WERI-Rb-1 (cell line): ENCODE measurements at places on chromosomes 16 and 17.

DNA sequence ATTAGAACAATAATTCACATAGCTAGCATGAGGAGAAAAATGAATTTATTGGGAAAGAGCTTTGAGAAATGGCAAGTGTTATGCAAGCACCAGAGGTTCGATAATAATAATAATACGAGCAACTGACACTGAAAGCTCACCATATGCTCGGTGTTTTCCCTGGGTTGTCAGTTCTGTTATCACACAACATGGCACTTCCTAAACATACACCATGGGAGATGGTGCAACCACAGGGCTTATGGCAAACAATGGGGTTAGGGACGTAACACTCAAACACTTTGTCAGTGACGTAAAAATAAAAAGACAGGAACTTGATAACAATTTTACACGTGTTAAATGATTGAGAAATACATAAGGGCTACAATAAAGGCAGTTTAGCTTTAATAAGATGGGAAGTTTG, 23.7 kb downstream of the OR1D5 start:
- no peak for DNase-seq

GRCh38 chr17:3030096-3030495, 33.3 kb downstream of the OR1D5 start:
- DNase-seq = no peak

GRCh38 chr17:72152387-72152929, 31.6 kb downstream of the SOX9 start:
- no peak for DNase-seq

DNA sequence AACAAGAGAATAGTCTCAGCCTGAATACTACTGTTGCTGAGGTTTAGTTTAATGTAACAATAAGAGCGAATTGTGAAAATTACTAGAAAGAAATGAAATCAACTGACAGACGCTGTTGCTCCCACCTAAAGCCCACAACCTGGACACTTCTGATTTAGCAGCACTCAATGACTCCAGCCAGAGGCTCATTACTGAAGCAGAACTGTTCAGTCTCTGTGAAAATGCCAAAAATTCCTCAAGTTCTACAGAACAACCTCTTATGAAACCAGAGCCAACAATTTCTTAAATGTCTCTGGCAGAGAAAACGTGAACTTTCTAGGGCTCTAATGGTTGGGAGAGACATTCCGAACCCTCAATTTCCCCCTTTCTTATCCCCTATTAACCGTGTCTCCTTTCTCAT, 9.9 kb downstream of the PSME3IP1 start:
- DNase-seq = no peak

DNA sequence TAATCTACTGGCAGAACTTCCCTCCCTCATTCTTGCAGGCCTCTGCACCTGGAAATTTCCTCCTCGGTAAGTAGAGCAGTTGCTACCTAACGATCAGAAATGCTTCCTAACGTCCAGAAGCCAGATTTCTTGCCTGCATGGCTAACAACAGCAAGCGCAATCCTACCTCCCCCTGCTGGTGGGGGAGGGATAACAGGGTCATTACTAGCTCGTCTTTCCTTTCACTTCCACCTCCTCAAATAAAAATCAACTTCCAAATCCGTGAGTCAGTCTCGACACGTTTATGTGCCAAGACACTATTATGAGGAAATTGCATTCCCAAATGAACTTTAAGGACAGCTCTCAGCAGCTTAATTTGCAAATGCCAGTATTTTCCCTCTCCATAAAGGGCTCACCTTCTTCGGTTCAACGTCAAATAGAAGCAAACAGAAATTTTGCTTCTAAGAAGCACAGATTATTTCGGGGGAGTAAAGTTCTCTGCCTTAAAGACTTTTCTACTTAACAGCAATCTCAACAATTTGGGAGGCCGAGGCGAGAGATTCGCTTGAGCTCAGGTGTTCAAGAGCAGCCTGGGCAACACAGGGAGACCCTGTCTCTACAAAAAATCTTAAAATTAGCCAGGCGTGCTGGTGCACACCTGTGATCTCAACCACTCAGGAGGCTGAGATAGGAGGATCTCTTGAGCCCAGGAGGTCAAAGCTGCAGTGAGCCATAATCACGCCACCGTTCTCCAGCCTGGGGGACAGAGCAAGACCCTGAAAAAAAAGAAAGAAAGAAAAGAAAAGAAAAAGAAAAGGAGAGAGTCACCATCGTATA, 188.6 kb upstream of the PSMD7 start:
- DNase-seq = peak; percentile 51

DNA sequence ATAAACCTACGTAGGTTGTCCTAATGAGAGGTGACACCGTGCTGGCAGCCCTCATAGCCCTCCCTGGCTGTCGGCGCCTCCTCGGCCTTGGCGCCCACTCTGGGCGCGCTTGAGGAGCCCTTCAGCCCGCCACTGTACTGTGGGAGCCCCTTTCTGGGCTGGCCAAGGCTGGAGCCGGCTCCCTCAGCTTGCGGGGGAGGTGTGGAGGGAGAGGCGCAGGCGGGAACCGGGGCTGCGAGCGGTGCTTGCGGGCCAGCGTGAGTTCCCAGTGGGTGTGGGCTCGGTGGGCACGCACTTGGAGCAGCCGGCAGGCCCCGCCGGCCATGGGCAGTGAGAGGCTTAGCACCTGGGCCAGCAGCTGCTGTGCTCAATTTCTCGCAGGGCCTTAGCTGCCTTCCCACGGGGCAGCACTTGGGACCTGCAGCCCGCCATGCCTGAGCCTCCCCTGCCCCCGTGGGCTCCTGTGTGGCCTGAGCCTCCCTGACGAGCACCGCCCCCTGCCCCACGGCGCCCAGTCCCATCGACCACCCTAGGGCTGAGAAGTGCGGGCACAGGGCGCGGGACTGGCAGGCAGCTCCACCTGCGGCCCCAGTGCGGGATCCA, 40.1 kb upstream of the AMZ2 start:
- no peak for DNase-seq

GRCh38 chr17:40556198-40556661, 9.0 kb downstream of the CCR7 start:
- no peak for DNase-seq

GRCh38 chr16:58116081-58116480, 13.1 kb downstream of the CFAP20 start:
- DNase-seq = no peak

DNA sequence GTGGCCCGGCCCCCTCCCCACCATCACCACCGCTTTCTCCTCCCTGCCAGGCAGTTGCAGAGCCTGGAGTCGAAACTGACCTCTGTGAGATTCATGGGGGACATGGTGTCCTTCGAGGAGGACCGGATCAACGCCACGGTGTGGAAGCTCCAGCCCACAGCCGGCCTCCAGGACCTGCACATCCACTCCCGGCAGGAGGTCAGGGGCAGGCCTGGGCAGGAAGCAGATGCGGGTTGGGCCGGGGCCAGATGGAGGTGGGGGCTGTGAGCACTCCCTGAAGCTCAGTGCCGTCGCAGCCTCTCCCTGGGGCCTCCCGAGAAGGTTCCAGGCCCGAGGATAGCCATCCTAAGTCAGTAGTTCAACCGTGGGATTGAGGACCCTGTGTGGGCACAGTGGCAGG, 14.2 kb upstream of the ADGRG3 start:
- peak; percentile 88 for DNase-seq

GRCh38 chr16:64657316-64658011, 464.4 kb downstream of the CDH11 start:
- DNase-seq = no peak

GRCh38 chr17:61783556-61784304, 79.6 kb downstream of the BRIP1 start:
- no peak for DNase-seq

GRCh38 chr16:53678756-53679343, 24.8 kb downstream of the RPGRIP1L start:
- DNase-seq = no peak

- DNase-seq = peak; percentile 36
Measured at GRCh38 chr17:47315451-47316266, 8.1 kb upstream of the EFCAB13 start.

DNA sequence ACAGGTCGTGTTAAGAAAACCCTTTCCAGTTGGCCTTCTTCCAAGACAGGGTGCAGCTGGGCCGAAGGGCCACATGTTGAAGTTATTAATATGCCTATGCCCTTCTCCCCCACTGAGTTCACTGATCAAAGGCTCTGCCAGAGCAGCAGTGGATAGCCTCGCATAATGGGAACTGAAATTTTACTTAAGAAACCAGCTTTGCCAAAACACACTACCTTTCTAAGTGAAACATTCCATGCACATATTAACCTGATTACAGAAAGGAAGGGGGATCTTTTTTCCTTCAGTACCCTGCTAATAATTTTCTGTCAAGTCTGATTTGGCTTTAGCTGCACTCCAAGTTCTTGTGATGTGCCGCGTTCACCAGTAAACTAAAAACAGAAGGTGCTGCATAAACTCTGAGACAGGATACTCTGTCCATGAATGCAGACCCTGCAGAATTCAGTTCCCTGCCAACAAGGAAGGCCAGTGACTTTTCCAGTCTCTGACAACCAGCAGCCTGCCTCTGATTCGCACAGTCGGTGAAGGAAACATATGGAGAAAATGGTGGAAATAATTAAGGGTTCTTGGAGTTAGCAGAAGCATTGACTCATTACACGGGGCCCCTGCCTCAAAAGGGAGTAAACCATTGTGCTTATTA, 283.8 kb downstream of the ZFHX3 start:
- DNase-seq = no peak

- peak; percentile 84 for DNase-seq
Measured at GRCh38 chr17:82300707-82301270, 16.6 kb downstream of the CD7 start.

DNA sequence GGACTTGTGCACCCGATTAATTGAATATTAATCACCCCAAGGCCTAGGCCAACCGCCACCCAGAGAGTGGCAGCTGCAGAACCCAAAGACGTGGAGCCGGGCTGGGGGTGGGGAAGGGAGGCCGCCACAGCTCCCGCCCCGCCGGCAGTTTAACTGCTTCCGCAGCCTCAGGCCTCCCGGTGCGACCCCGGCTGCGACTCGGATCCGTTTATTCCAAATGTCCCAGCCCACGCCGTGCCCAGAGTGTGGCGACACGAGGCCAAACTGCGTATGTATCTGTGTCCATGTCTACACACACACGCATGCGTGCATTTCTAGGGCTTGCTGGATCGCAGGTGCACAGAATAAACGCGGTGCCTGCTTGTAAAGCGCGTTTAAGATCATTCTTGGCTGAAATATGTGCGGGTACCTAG, 802 bp upstream of the TOB1 start:
- peak; percentile 76 for DNase-seq
